ENCODE measurements at places on chromosomes 11 and 22.

GRCh38 chr11:58506935-58507334 is 970 bp downstream of the OR5B21 start:
- DNase-seq: no peak
- no peak overlapping the region for H3K4me3 ChIP-seq
- H3K27ac ChIP-seq: no peak overlapping the region
- H3K4me1 ChIP-seq: no peaks in the 10 kb centered on the region
- H3K36me3 ChIP-seq: no peaks in the 10 kb centered on the region
- no peaks in the 10 kb centered on the region for H3K27me3 ChIP-seq

DNA sequence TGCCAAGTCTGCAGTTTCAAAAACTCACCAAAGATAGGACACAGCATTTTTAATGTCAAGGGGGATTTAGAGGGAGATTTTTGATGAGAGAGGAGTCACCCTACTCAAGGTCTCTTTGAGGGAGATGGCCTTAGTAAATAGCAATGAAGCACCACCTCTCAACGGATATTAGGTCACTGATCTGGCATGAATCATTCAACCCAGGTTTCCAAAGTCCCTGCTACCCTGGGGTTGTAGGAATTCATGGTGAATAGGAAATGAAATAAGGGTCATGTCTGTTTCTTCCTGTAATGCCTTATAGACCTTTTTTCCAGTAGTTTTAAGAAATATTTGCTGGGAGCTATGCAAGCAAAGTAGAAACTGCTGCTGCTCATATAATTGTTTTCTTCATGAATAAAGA is 2154.9 kb downstream of the LRRC4C start:
- H3K27me3 ChIP-seq: no peaks in the 10 kb centered on the region
- no peak overlapping the region for H3K27ac ChIP-seq
- no peaks in the 10 kb centered on the region for H3K36me3 ChIP-seq
- no peaks in the 10 kb centered on the region for H3K4me1 ChIP-seq
- no peak for DNase-seq
- no peak overlapping the region for H3K4me3 ChIP-seq

GRCh38 chr22:36415415-36416168 is 27.8 kb upstream of the MYH9 start:
- DNase-seq: peak; percentile 46
- H3K27ac ChIP-seq: no peak overlapping the region
- H3K36me3 ChIP-seq: peaks cover 1% of the 10 kb centered on the region

DNA sequence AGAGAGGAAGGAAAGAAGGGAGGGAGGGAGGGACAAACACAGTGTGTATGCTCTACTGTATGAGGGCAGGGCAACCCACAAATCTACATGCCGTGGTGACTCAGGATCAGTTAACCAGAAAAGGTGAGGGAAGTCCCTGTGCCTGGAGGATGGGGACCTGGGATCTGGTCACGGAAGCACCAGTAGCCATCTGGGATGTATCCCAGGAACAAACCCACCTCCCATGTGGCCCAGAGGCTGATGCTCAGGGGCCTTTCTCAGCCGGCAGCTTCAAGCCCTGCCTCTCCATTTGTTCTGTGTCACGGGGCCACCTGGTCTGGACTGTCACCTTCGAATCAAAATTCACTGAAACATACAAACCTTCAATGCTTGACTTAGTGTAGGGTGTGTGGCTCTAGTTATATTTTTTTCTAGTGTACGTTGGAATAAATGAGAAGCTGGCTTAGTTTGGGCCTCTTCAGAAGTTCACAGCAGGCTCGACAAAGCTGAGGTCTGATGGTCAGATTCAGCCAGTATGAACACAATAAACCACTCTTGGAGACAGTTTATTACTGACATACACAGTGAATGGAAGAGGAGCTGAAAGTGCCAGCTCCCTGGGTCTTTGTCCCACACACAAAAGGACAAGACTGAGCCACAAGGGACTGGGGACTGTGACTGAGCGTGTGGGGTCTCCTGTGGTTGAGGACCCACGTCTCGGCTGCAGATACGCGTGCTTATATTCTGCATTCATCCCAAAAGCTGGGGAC is 23.5 kb upstream of the RTL6 start:
- H3K27me3 ChIP-seq: no peaks in the 10 kb centered on the region
- H3K36me3 ChIP-seq: no peaks in the 10 kb centered on the region
- H3K27ac ChIP-seq: no peak overlapping the region
- no peak overlapping the region for H3K4me3 ChIP-seq

- no peak overlapping the region for H3K4me3 ChIP-seq
- DNase-seq: no peak
- no peaks in the 10 kb centered on the region for H3K36me3 ChIP-seq
- no peaks in the 10 kb centered on the region for H3K4me1 ChIP-seq
- 0 out of 2 replicates have a peak, but pooled peaks cover 1% of the 10 kb centered on the region for H3K27me3 ChIP-seq
Measured at GRCh38 chr11:79304599-79305212, 136.1 kb downstream of the TENM4 start.

DNA sequence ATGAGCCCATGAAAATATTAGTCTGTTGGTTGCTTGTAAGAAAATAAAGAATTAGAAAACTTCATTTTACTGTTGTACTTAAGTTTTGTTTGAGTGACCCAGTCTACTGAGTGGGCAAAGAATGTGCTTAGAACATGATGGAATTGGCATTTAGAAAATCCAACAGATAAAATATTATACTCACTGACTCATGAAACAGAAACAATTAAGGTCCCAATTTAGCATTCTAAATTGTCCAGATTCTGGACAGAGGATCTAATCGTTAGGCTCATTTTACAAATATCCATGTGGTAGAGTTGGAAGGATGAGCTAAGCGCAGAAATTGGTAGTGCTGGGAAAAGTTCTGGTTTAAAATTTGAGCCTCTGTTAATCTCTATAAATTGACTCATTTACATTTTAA is 45.4 kb downstream of the METTL15 start:
- no peaks in the 10 kb centered on the region for H3K27me3 ChIP-seq
- H3K4me3 ChIP-seq: no peak overlapping the region
- no peak overlapping the region for H3K27ac ChIP-seq
- H3K4me1 ChIP-seq: no peaks in the 10 kb centered on the region

DNA sequence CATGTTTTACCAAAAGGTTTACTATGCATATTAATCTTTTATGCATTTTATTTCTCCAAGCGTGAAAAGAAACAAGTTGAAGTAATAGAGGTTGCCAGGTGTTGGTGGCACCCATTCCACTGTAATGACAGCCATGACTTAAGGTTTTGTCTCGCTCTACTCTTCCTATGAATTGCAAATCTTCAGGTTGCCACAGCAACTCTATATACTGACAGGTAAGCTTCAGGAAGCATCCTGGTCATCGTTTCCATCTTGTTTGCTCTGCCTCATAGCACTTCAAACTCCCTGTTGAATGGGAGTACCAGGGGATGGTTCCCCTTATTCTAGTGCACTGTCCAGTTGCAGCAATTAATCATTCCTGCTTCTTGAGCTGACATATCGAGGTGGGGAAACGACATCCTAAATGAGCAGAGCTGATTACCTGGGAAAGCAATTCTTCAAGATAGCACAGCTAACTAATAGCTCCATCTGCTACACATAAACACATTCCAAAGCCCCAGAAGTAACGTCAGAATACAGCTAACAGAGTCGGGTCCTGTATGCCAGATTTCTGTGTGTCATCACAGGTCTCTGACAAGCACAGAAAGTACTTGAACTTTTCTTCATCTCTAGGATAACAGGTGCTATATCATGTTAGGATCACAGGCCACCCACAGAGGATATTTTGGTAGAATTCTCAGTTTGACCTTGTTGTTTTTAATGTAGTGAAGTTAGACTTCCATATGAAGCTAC is 80.3 kb downstream of the CADM1 start:
- H3K27ac ChIP-seq: no peak overlapping the region
- H3K27me3 ChIP-seq: no peaks in the 10 kb centered on the region
- H3K4me1 ChIP-seq: peaks cover 12% of the 10 kb centered on the region

GRCh38 chr22:44550711-44551491 is 52.9 kb upstream of the RTL6 start:
- H3K4me1 ChIP-seq: no peaks in the 10 kb centered on the region
- H3K27me3 ChIP-seq: no peaks in the 10 kb centered on the region
- no peak for DNase-seq
- H3K27ac ChIP-seq: no peak overlapping the region

Data from Caco-2 (cell line).